ENCODE measurements at places on chromosomes 11 and 22. TPM values are rescaled to one million over a fixed set of nuclear protein-coding genes. Genes with fewer than 3 reads are reported as not detected.
A peak's percentile ranks its signal among the peaks of the same experiment; 100 is the strongest.

Gene ATF4
- 260 TPM for total RNA-seq

Gene ISX
- not detected for total RNA-seq

Gene FREY1
- total RNA-seq = 3.1 TPM

Gene ST14
- 0.81 TPM for total RNA-seq

Gene SLC37A2
- 0.52 TPM for total RNA-seq

Gene OR51B2
- not detected for total RNA-seq

Gene SHISA8
- total RNA-seq = not detected

Gene SNX15
- total RNA-seq = 20.8 TPM

Gene TNNI2
- not detected for total RNA-seq

- no peak for DNase-seq
These were observed 82.5 kb downstream of the NCAM1 start for GRCh38 chr11:113043698-113044097.

- no peak for DNase-seq
These were observed 31.3 kb downstream of the GNB1L start for GRCh38 chr22:19823191-19823901.

DNA sequence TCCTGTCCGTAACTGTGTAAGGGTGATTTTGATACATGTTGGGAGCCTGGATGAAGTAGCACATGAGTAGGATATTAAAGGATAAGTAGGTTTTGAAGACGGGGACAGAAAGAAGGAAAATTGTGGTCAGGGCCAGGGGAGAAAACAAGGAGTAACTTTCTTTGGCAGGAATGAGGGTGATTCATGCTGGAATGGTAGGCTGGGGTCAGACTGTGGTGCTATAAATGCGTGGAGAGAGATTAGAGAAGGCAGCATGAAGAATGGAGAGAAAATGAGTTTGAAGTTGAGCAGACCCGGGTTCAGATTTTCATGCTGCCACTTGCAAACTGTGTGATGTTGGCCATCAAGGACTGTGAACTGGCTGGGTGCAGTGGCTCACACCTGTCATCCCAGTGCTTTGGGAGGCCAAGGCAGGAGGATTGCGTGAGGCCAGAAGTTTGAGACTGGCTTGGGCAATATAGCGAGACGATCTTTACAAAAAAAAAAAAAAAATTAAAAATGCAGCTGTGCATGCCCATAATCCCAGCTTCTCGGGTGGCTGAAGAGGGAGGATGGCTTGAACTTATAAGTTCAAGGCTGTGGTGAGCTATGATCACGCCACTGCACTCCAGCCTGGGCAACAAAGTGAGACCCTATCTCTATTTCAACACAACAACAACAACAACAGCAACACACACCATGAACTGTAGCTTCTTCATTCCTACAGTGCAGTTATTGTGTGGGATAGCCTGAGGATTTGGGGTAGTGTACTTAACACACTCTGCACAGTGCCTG is 22.3 kb downstream of the ZBTB16 start:
- DNase-seq = no peak

DNA sequence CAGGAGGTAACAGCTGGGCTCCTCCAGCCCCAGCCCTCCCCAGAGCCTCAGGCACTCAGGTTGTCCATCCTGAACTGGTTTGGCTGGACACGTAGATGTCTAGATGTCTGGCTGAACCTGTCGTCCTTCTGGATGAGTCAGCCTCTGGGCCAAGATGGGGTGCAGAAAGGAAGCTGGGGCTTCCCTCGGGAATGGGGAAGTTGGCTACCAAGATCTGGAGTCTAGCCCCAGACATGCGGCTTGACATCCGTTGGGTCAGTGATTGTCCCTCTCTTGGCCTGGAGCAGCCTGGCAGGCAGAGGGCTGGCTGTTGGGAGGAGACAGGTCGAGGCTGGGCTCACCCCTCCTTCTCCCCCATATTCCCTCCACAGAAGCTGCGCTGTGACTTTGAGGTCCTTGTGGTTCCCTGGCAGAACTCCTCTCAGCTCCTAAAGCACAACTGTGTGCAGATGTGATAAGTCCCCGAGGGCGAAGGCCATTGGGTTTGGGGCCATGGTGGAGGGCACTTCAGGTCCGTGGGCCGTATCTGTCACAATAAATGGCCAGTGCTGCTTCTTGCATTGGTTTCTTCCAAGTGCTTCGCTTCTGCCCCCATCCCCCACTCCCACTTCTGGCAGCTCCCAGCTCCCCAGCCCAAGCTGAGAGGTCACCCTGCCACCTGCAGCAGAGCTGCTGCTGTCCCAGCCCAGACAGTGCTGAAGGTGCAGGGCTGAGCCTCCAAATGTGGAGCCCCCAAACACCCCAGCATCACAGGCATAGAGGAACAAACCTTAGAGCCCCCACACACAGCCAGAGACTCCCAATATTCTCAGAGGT is 1.3 kb downstream of the CST6 start:
- no peak for DNase-seq

- no peak for DNase-seq
These were observed 379.3 kb downstream of the INSC start for GRCh38 chr11:15493921-15494620.

GRCh38 chr11:30107899-30108298 is 91.1 kb upstream of the KCNA4 start:
- no peak for DNase-seq

- DNase-seq = no peak
These were observed 700 bp upstream of the STX3 start for GRCh38 chr11:59754494-59754858.

- DNase-seq = no peak
These were observed 20.2 kb upstream of the RGL4 start for GRCh38 chr22:23670378-23671295.

- DNase-seq = no peak
These were observed 4.2 kb upstream of the STIP1 start for GRCh38 chr11:64181506-64182411.

DNA sequence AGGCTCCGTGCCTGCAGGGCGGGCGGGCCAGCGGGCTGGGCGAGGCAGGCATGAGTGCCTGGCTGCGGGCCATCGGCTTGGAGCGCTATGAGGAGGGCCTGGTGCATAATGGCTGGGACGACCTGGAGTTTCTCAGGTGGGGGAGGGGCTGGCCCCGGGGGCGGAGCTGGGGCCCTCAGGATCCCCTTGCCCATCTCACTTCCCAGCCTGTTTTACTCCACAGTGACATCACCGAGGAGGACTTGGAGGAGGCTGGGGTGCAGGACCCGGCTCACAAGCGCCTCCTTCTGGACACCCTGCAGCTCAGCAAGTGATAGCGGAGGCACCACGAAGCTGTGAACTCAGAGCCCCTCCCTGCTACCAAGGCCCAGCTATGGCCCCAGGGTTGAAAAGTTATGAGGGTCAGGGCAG is 5.9 kb downstream of the PHOX2A start:
- DNase-seq = peak; percentile 40

DNA sequence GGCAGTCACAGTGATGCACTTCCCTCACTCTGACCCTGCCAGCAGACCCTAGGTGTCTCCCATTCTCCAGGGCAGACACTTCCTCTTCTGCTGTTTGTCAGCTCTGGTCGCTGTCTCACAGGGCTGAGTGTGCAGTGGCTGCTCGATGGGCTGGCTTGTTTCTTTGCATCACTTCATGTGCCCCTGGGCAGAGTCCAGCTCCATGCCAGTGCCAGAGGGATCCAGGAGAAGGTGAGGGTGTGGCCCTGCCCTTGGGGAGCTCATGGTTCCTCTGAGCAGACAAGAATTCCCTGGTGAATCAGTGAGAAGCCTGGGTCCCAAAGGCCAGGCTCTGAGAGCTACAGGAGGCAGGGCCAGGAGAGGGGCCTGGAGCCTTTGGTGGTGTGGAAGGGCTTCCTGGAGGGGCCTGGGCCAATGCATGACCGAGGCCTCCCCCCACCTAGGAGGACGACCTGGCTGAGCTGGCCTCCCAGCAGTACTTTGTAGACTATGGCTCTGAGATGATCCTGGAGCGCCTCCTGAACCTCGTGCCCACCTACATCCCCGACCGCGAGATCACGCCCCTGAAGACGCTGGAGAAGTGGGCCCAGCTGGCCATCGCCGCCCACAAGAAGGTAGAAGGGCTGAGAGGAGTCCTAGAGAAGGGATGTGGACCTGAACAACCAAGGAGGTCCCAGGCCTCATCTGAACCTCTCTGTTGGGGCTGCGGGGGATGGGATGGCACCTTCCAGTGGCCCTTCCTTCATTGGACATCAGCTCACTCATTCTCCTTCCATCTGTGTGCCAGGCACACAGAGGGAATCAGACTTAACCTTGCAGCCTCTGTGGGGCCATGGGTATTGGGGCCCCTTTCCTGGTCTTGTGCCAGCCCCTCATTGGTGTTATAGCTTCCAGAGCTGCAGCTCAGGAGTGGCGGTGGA is 66.1 kb downstream of the MYO7A start:
- DNase-seq = no peak

GRCh38 chr11:120869516-120870011 is 154.3 kb upstream of the TBCEL start:
- no peak for DNase-seq

DNA sequence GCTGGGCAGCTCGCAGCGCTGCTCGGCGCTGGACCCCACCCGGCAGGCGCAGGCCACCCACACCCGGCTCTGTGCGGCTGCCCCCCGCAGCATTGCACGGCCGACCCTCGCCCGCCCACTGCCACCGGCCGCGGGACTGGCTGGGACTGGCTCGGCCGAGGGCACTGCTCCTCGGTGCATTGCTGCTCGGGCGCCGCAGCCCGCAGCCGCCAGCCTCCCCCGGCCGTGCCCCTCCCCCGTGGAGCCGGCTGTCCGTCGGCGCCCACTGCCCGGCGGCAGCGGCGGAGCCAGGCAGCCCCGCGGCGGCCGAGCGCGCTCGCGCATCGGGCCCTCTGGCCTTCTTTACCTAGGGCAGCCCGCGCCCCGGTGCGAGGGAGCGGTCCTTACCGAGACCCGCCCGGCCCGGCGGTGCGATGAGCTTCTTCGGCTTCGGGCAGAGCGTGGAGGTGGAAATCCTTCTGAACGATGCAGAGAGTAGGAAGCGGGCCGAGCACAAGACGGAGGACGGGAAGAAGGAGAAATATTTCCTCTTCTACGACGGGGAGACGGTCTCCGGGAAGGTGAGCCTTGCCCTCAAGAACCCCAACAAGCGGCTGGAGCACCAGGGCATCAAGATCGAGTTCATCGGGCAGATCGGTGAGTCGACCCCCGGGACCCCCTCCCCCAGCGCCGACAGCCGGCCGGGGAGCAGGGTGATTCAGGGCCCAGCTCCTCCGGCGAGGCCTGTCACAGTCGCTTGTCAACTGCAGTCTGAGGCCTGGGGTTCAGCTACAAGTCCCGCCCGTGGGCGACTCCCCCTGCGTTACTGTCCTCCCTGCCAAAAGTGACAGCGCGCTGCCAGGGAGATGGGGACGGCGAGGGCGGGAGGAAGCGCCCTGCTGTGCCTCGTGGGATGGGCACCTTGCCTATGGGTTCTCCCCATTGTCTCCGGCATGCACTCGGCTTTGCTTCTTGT is 516 bp downstream of the VPS26B start:
- DNase-seq = peak; percentile 18

DNA sequence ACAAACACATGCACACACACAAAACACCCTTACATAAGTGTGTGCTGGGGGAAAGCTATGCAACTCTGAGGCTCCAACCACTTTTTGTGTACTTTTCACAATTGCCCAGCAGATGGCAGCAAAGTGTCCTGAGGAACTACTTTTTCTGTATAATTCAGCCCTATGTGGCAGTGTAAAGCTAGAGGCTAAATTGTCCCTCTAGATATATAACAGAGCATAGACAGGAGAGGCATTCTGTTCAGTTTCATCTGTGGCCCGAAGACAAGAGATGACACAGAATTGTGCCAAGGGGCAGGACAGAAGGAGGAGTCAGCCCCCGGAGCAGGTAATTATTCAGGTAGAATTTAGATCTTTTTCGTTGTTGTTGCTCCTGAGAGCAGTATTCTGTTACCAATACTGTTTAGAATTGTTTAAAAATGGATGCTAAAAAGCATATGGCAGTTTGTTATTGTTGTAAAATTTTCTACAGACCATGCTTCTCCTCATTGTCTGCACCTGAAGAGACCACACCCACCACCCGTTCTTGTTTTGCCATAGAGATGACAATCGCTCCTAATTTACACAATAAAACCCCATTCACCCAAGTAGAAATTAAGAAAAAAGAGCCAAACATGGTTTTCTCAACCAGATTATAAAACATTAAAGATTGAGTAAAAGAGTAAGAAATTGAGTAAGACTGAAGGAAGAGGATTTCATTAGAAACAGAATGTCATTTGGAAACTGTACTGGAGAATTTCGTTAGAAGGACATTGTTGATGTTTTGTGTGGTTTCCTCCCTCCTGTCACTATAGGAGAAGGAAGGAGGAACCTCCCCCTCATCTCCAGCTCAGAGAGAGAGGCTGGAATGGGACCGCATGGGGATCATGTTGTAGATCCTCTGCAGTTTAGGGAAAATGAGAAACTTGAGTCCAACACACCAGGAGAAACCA is 14.5 kb upstream of the MS4A7 start:
- peak; percentile 15 for DNase-seq

- no peak for DNase-seq
These were observed 48.3 kb downstream of the RPUSD4 start for GRCh38 chr11:126163074-126163700.

- no peak for DNase-seq
These were observed 47.2 kb upstream of the BLID start for GRCh38 chr11:122163053-122163819.

- DNase-seq = peak; percentile 25
These were observed 48.7 kb downstream of the TSPAN18 start for GRCh38 chr11:44775366-44775984.

- no peak for DNase-seq
These were observed 127.0 kb downstream of the MRTFA start for GRCh38 chr22:40509401-40510134.

DNA sequence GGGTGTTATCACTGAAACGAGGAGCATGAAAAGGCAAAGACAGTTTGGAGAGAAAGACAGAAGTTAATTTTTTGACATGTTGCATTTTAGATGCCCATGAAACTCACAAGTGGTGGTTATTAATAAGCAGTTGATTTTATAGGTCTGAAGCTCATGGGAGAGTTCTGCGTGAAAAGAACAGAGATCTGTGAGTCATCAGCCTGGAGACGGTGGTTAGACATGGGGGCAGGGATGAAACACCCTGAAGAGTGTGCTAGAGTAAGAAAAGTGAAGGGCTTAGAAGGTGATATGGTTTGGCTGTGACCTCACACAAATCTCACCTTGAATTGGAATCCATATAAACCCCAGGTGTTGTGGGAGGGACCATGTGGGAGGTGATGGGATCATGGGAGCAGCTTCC is 289.1 kb upstream of the ISX start:
- DNase-seq = no peak

DNA sequence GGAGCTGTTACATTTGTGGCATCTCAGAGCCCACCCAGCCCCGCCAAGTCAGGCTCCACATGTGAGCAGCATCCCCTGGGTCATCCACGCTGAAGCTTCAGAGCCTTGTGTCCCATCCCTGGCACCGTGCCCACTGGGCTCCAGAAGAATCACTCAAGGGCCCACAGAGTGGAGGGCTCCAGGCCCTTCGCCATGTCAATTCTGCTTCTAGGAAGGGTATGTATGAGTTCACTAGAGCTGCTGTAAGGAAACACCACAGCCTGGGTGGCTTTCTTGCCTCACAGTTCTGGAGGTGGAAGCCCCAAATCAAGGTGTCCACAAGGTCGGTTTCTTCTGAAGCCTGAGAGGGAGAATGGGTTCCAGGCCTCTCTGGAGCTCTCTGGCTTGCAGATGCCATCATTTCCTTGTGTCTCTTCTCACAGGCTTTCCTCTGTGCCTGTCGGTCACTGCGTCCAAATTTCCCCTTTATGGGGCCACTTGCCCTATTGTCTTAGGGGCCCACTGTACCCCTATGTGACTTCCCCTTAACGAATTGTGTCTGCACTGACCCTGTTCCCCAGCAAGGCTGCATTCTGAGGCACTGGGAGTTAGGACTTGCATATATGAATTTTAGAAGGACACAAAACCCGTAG is 1476.0 kb downstream of the TBC1D22A start:
- no peak for DNase-seq

Measured in T-helper 17 cell (primary cell).